Left ventricle myocardium superior (tissue), 1 donor: ENCODE measurements at places on chromosomes 16 and 17. TPM values are rescaled to one million over a fixed set of nuclear protein-coding genes. Genes with fewer than 3 reads are reported as not detected.
A peak's percentile ranks its signal among the peaks of the same experiment; 100 is the strongest.

GRCh38 chr17:63395075-63395805, 50.9 kb downstream of the CYB561 start:
- no peak for DNase-seq

GRCh38 chr17:16938031-16938430, 33.9 kb downstream of the TNFRSF13B start:
- peak; percentile 4 for DNase-seq

DNA sequence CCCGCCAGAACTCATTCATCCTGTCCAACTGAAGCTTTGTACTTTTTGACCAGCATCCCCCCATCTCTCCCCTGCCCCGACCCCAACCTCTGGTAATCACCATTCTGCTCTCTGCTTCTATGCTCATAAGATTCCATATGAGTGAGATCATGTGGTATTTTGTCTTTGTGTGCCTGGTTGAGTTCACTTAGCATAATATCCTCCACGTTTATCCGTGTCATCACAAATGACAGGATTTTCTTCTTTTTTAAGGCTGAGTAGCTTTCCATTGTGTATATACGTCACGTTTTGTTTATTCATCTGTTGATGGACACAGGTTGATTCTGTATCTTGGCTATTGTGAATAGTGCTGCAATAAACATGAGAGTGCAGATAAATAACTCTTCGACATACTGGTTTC, 278.9 kb downstream of the SNX29 start:
- no peak for DNase-seq

GRCh38 chr17:56777859-56778258, 55.9 kb downstream of the C17orf67 start:
- no peak for DNase-seq

DNA sequence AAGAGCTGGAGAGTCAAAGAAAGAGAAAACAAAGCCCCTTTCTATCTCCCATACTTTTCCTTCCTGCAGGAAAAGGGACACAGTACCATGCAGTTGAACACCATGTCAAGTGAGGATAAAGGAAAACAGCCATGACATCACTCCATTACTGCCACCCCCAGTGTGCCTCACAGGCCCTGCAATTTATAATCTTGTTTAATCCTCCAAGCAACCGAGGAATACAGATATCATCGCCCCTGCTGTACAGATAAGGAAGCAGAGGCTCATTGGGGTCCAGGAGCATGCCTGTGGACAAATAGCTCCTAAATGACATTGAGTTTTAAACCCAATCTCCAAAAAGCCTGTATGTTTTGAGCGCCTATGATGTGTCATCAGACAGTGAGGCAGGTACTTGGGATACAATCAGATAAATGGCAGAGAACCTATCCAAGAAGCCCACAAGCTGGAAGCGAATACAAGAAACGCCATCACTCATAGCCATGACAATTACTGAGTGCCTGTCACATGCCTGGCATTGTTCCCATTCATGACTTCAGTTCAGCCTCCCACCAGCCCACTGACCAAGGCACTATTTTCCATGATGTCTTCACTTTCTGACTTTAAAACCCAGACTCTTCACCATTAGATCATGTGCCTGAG, 45.5 kb downstream of the CPPED1 start:
- DNase-seq = no peak

DNA sequence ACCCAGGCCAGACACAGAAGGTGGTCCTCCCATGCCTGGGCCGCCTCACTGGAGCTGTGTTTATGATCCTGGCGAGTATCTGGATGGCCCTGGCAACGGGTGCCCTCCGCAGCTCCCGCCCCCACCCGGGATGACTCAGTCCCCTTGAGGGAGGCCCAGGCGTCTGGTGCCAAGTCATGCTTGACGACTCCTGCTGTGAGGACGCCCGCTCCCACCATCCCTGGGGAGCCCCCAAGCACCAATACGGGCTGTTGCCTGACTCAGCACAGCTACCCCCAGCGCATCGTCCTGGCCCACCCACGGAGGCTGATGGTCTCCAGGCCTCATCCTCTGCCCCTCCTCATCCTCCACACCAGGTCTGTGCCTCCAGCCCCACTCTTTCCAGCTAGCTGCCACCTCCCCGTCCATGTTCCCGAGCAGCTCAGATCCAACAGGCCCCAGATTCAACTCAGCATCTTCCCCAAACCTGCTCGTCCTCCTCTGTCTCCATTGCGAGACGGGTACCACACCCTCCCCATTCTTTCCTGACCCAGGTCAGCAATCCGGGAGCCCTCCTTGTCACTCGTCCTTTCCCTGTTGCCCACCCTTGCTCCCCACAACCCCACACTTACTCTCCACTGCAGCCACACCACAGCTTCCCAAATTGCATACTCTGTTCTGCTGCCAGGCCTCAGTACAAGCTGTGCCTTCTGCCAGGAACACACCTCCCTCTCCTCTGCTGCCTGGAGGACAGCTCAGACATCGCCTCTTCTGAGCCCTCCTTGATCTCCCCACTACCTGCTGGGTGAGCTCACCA, 2.6 kb downstream of the CAMKK1 start:
- DNase-seq = peak; percentile 73

- no peak for DNase-seq
Measured at GRCh38 chr16:10983159-10983558, 38.8 kb downstream of the CLEC16A start.

- no peak for DNase-seq
Measured at GRCh38 chr17:63966646-63967264, 6.0 kb downstream of the SCN4A start.

- no peak for DNase-seq
Measured at GRCh38 chr17:1967213-1967612, 57.9 kb downstream of the RTN4RL1 start.

DNA sequence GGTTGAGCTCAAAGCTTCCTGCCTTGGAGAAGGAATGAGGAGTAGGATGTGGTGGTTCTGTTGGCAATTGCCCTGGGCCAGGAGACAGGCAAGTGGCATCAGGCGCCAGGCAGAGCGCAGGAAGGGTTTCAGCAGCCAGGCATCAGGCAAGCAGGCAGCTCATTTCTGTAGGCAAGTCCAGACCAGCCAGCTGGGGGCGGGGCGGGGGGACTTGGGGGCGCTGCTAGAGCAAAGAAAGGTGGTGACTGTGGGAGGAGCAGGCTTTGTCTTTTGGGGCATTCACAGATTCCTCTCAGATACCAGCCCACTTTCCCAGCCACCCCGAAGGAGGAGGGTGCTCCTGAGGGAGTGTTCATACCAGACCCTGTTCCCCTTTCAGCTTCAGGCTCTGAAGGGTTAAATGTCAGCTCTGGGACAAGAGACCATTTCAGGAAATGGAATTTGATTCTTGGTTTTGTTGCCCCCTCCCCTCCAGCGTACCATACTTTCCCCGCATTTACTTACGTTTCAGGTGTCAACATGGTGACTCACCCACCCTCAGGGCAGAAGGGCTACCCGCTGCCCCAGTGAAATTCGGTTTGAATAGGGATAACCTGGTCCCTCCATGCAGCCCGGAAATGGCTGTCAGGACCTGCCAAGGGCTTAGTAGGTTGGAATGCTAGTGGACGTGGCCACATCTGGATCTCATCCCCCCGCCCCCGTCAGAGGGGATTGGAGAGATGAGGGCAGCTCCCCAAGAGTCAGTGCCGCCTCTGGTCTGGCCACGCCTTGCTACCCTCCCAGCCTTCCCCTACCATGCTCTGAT, 13.2 kb downstream of the NGFR start:
- no peak for DNase-seq

DNA sequence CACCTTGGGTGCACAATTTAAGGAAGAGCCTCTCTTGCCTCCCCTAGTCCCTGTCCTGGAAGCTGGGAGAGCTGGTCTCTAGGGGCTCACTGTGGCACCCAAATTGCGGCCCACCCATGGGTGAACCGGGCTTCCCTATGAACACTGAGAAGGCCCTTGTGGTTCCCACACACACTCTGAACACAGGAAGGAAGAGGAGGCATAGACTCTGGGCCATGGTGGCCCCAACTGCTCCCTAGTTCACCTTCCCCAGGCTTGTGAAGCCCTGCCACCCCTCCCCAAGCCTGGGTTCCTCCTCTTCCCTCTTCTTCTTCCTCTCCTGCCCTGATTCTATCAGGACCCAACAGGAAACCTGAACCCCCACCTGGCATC, 10.5 kb downstream of the SREBF1 start:
- DNase-seq = no peak

DNA sequence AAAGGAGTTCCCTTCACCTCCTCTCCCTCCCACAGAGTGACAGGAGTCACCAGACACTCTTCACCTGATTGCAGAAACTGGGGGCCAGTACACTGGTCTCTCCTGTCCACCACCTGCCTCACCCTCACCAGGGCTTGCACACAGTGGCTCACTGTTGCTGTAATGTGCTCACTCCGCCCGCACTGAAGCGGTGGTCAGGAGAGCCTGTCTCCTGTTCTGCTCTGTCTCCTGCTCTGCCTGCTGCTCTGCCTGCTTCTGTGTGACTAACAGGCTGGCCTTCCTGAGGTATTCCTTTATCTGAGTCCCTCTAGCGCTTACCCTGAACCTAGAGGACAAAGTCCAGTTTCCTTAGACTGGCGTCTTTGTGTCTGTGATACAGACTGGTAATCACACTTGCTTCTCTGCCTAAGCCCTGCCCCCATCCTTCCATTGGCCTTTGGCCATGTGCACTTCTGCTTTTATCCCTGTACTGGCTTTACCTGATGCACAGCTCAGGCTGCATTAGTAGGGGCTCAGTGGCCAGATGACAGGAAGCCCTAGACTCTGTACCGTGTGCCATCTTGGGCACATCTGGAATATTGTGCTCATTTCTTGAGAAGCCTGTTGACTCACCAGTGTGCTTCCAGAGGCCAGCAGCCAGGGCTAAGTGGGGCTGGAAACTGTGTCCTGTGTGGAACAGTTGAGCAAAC, 13.3 kb downstream of the PROCA1 start:
- no peak for DNase-seq

- no peak for DNase-seq
Measured at GRCh38 chr16:57688987-57689761, 5.4 kb upstream of the DRC7 start.

DNA sequence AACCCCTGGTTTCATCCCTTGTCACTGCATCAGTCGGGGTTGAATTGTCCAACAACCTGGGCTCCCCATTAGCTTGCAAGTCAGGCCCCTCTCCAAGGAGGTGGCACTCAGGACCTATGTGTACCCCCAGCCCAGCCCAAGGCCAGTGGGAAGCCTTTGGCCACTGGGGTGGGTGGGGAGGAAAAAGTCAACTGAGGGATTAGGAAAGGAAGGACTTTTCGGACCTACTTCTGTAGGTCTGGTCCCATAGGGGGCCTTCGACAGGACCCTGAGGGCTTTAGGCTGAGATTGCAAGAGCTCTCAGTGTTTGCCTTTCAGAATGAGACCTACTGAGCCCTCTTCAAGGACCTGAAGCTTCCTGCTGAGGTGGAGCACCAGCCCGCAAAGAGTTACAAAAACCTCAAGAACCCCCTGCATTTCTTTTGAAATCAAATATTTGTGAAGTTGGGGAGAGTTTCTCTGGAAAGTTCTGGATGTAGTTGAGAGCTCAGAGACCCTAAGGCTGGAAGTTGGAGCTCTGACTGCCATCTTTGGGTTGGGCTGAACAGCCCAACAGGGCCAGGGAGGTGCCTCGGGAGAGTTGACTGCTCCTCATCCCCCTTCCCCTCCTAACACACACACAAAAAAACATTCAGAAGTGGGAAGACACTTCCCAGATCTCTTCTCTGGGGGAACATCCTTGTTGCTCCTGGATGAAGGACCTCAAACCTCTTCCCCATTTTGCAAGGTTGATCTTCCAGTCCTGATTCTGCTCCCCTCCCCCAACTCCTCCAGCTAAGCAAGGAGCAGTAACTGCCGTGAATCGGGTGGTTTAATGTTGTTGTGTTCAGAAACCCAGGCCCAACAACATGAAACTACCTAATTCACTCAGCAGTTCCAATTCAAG, 5.8 kb upstream of the HOXB9 start:
- DNase-seq = no peak

DNA sequence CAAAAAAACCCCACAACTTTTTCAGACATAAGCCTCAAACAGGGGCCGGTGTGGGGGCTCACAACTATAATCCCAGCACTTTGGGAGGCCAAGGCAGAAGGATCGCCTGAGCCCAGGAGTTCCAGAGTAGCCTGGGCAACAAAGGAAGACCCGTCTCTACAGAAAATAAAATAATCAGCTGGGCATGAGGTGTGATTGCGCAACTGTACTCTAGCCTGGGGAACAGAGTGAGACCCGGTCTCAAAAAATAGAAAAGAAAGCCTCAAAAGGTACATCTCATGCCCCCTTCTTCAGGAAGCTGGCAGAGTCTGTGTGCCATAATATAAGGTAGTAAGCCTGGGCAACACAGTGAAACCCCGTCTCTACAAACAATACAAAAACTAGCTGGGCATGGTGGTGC, 3.2 kb downstream of the ZSWIM7 start:
- no peak for DNase-seq

DNA sequence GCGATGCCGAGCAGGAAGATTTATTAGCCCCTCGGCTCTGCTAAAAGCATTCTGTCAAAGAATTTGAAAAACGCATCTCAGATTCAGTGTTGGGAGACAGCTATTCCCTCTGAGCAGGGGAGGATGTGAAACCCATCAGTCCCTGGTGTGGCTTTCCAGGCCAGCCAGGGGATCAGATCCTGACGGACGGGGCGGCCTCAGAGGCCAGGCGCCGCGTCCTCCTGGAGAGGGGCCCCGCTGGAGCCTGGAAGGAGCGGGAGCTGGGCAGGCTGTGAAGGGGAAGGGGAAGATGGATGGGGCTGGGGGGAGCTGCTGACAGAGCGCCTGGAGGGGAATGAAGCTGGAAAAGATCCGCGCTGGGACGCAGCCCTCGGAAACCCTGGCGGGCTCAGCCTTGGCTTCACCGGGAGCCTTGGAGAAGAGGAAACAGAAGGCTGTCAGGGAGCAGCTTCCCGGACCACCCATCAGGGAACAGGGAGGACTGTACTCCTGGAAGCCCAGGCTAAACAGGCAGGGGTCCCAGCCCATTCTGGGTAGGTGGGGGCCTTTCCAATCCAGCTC, 358.0 kb downstream of the C16orf95 start:
- DNase-seq = no peak

DNA sequence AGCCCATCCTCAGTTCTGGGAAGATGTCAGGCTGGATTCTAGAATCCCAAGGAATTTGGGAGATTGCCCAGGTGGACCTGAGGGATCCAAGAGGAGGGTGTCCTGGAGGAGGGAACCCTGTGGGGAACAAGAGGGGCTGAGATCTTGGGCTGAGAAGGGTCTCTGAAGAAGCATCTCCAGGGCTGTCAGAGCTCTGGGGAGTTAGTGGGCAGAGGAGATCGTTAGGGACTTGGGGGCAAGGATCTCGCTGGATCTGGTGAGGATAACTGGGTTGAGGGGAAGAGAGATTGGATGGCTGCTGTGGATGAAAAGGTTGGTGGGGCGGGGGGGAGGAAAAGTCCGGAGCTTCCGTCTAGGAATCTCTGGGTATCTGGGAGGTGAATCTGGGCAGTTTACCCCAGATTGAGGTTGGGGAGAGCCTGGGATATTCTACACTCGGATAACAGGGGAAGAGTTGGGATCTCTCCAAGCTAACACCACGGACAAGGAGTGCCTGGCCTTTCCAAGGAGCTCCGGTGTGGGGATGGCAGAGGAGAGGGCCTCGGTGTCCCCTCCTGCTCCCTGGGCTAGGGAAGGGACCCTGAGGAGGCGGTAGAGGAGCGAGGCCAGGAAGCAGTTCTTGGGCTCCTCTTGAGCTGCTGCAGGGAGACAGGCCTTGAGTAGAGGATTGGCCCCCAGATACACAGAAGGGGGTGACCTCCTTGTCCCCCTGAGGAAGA, 1.7 kb downstream of the FBXL19 start:
- no peak for DNase-seq

Gene HASPIN
- 0.45 TPM for total RNA-seq

Gene C17orf113
- total RNA-seq = 0.52 TPM

Gene C17orf107
- 0.64 TPM for total RNA-seq

Gene HBA2
- total RNA-seq = 37.2 TPM

Gene NECAB2
- 0.84 TPM for total RNA-seq

Gene ARSG
- 3.3 TPM for total RNA-seq

Gene SHPK
- 5.1 TPM for total RNA-seq

Gene TBC1D3
- not detected for total RNA-seq

Gene CD300E
- 0.27 TPM for total RNA-seq

Gene TMEM98
- 10.7 TPM for total RNA-seq
